ENCODE measurements at places on chromosomes 4 and X.

DNA sequence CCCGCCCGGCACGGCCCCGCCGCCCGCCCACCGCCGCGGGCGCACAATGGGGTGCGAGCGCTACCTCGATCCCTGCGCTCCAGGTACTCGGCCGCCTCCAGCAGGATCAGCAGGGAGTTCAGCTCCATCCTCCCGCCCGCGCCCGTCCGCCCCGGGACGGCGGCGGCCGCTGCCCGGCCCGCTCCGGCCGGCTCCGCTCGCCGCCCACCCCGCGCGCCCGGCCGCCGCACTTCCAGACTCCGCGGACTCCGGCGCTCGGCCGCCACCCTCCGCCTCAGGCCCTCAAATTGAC, at the start of gene MXD4:
Gene MXD4 (minus strand): TSS at position 257 of the 292 bp plus-strand sequence. CDS start 129 bp downstream, at position 128.
- DNase-seq: no peak

- DNase-seq: no peak
Measured at GRCh38 chr4:158778156-158778711, 9.4 kb downstream of the FNIP2 start.

DNA sequence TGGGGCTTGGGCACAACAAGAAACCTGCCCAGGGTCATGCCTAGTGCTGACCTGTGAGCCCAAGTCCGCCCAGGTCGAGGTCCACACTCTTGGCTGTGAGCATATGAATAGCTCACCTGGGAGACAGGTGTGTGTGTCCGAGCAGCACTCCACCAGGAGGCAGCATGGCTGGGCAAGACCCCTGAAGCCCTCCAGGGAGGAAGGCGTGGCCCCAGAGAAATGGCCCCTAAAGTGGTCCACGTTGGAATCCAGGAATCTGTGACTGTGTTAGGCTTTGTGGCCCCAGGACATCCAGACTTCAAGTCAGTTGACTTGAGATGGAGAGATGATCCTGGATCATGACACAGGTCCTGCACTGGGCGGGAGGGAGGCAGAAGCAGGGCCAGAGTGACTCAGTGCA, 138.8 kb downstream of the CPZ start:
- no peak for DNase-seq

DNA sequence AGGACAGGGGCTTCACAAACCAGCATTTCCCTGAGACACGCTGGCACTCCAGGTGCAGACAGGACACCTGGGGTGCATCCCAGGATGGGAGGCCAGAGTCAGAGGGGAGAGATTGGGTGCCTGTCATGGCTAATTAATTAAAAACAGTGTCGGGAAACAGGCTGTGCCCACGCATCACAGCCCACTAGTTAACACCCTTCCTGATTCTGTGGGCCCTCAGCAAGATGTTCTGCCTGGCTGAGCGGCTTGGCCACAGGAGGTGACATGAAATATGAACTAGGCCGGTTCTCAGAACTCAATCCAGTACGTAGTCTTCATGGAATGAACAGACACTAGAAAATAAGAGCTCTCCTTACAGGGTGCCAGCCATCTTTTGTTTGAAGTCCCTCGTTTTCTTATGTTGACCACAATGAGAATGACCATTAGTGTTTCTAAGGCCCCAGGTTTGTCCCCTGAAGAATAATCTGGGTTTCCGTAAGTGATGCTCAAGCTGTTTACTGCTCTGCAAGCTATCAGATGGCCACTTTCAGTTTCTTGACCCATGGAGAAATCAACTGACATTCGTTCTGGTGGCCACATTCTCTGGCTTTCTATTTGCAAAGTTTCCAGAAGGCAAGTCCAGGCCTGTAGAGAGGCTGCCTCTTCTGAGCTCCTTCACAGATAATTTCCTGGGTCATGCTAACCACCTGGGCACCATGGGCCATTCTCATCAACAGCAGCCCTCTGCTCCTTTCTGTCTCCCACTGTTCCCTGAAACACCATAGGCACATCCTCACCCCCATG, 72.3 kb downstream of the SLC34A2 start:
- DNase-seq: no peak

DNA sequence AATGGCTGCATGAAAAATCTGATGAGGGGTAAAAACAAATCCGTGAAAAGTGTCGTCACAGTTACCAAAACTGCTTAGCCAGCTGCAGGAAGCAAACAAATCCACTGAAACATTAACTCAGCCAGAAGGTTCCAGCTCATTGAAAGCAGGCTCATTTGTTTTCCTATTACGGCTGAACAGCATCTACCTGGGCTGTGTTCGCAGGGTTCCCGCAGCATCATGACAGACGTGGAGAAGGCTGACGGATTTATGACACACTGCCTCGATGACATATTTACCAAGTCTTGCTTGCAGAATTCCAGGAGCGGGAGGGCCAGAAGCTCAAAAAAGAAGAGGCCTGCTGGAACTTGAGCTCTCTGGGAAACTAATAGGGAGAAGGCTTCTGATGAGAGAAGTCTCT, 781.1 kb downstream of the RAB28 start:
- DNase-seq: no peak

- DNase-seq: peak; percentile 66
Measured at GRCh38 chr4:73729534-73730165, 10.7 kb upstream of the CXCL8 start.

DNA sequence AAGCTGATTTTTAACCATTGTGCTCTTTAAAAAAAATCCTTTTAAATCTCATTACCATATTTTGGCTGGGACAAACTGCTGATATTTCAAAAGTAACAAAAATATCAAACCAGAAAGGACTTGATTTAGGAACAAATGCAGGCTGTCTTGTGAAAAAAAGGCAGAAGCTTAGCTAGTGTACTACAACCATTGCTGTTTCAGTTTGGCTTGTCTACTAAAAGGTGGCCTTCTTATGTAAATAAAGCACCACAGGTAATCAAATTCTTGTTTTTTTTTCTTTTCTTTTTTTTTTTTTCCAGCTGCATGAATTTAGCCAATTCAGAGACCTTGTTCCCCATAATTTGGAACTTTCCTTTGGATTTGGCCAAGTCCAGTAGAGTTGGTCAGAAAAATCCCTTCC, 43.8 kb upstream of the MAGEA8 start:
- DNase-seq: no peak

DNA sequence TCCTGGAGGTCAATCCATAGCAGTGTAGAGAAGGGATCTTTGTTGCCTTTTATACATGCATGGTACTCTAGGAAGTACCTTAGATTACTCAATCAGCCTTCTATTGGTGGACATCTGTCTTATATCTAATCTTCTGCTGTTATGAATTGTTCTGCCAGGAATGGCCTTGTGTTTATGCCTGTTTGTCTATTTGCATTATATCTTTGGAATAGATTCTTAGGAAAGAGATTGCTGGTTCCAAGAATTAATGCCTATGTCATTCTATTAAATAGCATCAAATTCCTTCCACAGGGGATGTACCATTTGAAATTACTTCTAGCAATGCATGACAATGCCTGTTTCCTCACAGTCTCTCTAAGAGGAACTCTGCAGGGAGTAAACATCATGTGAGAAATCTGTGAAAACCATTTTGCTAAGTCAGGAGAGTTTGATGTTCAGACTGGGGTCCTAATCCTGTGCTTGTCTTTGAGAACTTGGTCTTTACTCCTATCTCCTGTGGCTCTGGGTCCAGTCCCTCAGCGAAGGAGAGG, 42.5 kb downstream of the BEX3 start:
- no peak for DNase-seq

DNA sequence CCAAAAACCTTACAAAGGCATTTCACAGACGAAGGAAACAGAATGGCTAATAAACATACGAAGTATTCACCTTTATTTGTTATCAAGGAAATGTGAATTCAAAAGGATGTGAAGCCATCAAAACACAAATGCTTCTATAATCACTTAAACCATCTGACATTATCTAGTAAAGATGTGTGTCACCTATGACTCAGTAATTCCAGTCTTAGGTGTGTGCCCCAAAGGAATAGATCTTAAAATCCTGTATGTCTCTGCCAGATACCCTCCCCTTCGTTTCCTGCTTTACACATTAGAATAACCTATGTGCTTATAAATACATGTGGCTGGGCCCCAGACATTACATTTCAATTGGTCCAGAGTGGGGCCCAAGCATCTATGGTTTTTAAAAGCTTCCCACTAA, 41.8 kb upstream of the CEP135 start:
- no peak for DNase-seq

- DNase-seq: no peak
Measured at GRCh38 chr4:14264437-14264836, 636.9 kb upstream of the BOD1L1 start.

DNA sequence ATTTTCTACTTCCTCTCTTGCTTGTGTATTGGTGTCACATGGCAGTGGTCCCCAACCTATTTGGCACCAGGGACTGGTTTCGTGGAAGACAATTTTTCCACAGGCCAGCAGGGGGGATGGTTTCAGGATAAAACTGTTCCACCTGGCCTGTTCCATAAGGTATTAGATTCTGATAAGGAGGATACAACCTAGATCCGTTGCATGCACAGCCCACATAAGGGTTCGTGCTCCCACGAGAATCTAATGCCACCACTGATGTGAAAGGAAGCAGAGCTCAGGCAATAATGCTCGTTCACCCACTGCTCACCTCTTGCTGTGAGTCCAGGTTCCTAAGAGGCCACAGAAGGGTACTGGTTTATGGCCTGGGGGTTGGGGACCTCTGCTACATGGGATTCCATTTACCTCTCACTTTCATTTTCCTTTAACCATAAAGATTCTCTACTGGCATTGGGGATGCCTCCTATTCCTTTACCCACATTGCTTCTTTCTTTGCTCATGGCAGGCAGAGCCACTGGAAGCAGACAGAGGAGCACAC, 38.1 kb downstream of the SEC31A start:
- no peak for DNase-seq

- DNase-seq: no peak
Measured at GRCh38 chr4:8149664-8150063, 8.9 kb downstream of the ABLIM2 start.

- no peak for DNase-seq
Measured at GRCh38 chr4:40164459-40164858, 32.4 kb upstream of the RHOH start.

GRCh38 chr4:65789805-65790204, 119.5 kb upstream of the EPHA5 start:
- DNase-seq: no peak

GRCh38 chr4:132334081-132334480, 815.0 kb upstream of the PCDH10 start:
- no peak for DNase-seq

GRCh38 chr4:39521253-39521919, 5.9 kb downstream of the UGDH start:
- no peak for DNase-seq

- DNase-seq: no peak
Measured at GRCh38 chr4:127448986-127449385, 183.8 kb upstream of the INTU start.

- no peak for DNase-seq
Measured at GRCh38 chr4:2096073-2096609, 37.0 kb downstream of the NAT8L start.

DNA sequence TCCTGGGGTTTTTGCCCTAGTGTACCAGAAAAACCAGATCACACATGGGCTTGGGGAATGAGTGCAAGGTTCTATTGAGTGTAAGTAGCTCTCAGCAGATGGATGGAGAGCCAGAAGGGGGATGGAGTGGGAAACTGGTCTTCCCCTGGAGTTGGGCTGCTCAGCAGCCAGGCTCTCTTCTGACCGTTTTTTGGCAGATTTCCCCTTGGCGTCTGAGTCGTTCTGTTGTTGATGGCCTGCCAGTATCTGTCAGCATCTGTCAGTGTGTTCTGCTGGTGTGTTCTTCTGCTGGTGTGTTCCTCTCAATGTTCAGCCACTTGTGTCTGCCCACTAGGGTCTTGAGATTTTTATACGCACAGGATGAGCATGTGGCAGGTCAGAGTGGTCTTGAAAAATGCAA, 633.9 kb upstream of the CPEB2 start:
- DNase-seq: no peak

- DNase-seq: no peak
Measured at GRCh38 chrX:40922307-40922706, 162.9 kb upstream of the USP9X start.
